ENCODE measurements at places on chromosomes 13 and 19. TPM values are rescaled to one million over a fixed set of nuclear protein-coding genes. Genes with fewer than 3 reads are reported as not detected.

IZUMO2 gene
- total RNA-seq = not detected

TYROBP gene
- total RNA-seq = 6.1 TPM

NLRP9 gene
- total RNA-seq = not detected

OR4F17 gene
- total RNA-seq = not detected

CGB1 gene
- total RNA-seq = not detected

GJB6 gene
- not detected for total RNA-seq

ZNF649 gene
- 4.8 TPM for total RNA-seq

FXYD1 gene
- 6.1 TPM for total RNA-seq

PROZ gene
- total RNA-seq = not detected

RASGRP4 gene
- 0.23 TPM for total RNA-seq

- no peaks in the 10 kb centered on the region for H3K4me1 ChIP-seq
- DNase-seq = no peak
- H3K4me3 ChIP-seq = no peak overlapping the region
- H3K27ac ChIP-seq = no peak overlapping the region
- no peaks in the 10 kb centered on the region for H3K36me3 ChIP-seq
These were observed 4.9 kb downstream of the SMAD9 start for GRCh38 chr13:36915106-36915505.

DNA sequence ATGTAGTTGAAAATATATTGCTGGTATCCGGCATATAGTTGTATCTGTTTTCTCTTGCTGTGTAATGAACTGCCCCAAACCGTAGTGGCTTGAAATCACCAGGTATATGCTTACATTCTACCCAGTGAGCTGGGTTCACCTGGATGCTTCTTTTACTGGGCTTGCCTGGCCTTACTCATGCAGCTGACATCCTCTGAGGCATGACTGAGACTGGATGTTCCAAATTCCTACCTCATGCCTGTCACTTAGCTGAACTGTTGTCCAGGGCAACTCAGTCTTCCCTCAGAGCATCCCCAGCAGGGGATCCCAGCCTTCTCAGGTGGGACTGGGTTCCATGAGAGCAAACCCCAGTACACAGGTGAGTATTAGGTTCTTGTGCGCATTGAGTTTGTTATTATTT, 66.8 kb downstream of the IFT88 start:
- no peaks in the 10 kb centered on the region for H3K27me3 ChIP-seq
- H3K4me3 ChIP-seq = no peak overlapping the region
- no peaks in the 10 kb centered on the region for H3K4me1 ChIP-seq
- no peaks in the 10 kb centered on the region for H3K36me3 ChIP-seq
- no peak for DNase-seq

DNA sequence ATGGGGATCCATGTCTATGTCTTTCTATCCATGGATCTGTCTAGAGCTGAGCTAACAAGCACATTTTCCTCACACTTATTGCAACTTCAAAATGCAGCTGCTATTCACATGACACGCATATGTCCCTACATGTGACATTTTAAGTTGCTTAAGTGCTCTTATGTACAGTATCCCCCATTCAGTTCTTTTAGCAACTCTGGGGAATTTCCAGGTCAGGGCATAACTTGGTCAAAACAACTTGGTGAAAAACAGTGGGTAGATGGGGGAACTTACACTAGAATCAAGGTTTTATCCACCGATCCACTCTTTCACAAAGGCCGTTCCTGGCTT, 73.0 kb downstream of the COL4A1 start:
- no peaks in the 10 kb centered on the region for H3K36me3 ChIP-seq
- no peaks in the 10 kb centered on the region for H3K27me3 ChIP-seq
- peaks cover 8% of the 10 kb centered on the region for H3K4me1 ChIP-seq
- DNase-seq = no peak

GRCh38 chr13:111640006-111640405, 319.6 kb downstream of the TEX29 start:
- no peaks in the 10 kb centered on the region for H3K27me3 ChIP-seq
- no peak overlapping the region for H3K4me3 ChIP-seq
- H3K36me3 ChIP-seq = no peaks in the 10 kb centered on the region

GRCh38 chr19:33422369-33423180, 49.1 kb downstream of the CEBPG start:
- H3K27ac ChIP-seq = no peak overlapping the region
- H3K4me3 ChIP-seq = no peak overlapping the region
- no peak for DNase-seq
- no peaks in the 10 kb centered on the region for H3K4me1 ChIP-seq
- H3K27me3 ChIP-seq = no peaks in the 10 kb centered on the region

- H3K4me1 ChIP-seq = peaks cover 3% of the 10 kb centered on the region
- no peaks in the 10 kb centered on the region for H3K27me3 ChIP-seq
- peak overlapping the region; percentile 24 for H3K4me3 ChIP-seq
- DNase-seq = peak; percentile 88
- no peak overlapping the region for H3K27ac ChIP-seq
These were observed 4.7 kb upstream of the MYBPC2 start for GRCh38 chr19:50427997-50428425.

DNA sequence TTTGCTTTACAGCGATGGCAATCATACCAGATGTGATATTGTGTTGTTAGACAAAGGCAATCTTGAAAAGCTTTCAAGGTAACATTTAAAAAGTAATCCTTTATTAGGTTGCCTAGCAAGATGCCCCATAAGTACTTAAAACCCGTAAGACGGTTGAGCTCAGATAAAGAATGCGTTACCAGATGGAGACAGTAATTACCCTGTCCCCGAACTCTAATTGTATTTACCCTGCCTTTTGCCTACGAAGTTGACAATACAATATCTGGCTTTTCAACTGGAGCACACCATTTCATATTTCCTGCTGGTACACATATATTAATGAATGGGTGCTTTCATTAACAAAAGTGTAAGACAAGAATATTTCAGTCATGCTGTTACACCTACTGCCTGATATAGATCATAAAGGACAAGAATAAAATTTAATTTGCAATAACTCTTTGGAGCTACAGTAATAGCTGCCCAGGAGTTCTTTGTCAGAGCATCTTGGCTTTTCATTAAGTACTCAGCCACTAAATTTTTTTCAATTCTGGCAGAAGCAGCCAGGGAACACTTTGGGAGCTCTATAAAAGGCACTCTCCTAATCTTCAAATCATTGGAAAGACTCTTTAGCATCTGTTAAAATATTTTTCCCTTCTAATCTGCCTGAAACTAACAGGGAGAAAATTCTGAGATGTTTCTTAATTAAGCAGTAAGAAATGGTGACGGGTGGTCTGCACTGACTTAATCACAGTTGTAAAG, 63.8 kb downstream of the DCT start:
- no peak for DNase-seq

DNA sequence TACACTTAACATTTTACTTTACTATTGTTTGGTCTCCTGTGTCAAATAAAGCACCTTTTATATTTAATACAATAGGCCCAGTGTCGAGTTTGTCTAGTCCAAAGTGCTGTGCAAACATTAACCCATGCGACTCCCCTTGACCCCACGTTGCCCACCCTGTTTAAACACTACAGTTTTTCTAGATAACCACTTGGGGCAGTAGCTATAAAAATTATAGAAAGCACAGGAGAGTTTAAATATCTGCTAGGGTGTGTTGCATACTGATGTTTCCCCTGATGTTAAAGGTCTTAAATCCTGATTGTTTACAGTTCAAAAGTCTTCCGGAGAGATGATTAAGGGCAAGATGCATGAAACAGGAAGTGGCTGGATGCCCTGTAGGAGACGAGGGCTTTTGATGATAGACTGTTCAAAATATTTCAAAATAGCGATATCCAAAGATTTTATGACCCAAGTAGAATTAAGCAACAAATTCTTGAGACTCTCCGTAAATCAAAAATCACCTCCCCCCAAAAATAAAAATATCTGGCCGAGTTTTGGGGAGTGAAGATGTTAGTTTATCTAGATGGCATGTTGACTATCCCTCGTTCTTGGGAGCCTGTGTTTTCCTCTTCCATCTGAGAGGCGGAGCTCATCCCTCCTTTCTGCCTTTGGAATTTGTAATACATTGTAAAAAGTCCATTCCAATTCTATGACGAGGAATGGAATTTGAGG, 167.1 kb downstream of the FGF9 start:
- H3K36me3 ChIP-seq = no peaks in the 10 kb centered on the region
- H3K27ac ChIP-seq = no peak overlapping the region
- no peak overlapping the region for H3K4me3 ChIP-seq
- H3K27me3 ChIP-seq = no peaks in the 10 kb centered on the region

DNA sequence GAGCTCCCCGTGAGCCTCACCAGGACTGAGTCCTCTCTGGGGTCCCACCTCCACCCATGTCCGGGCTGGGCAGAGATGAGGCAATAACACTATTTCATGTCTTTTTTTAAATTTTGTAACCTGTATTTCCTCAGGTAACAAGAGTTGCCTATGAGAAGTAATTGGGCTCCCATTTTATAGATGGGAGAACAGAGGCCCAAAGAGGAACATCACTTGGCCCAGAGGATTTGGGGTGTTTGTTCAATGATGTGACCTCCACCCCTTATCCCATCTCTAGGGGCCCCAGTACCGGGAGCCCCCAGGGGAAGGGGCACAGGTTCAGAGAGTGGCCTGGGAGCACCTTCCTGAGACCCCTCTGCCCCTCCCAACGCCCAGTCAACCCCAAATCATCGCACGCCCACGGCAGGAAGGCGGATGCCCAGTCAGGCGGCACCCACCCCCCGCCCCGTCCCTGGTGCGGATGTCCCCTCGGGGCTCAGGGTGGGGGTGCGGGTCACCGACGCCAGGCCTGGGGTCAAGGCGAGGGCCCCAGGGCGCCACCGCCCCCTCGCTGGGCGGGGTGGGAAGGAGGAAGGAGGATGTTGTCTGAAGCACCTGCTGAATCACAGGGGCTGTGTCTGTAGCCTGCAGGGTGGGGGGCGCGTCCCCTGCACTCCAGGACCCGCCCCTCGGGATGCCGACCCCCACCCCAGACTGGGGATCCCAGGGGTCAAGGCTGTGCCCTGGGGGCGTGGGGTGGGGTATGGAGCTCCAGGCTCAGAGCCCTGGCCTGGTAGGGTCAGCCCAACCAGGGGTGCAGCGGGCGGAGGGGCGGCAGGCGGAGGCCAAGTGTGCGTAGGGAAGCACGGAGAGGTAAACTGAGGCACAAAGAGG, 9.0 kb upstream of the CIRBP start:
- H3K27me3 ChIP-seq = no peaks in the 10 kb centered on the region
- DNase-seq = peak; percentile 76
- H3K4me3 ChIP-seq = peak overlapping the region; percentile 73
- peaks cover 15% of the 10 kb centered on the region for H3K4me1 ChIP-seq
- H3K27ac ChIP-seq = peak overlapping the region; percentile 96

DNA sequence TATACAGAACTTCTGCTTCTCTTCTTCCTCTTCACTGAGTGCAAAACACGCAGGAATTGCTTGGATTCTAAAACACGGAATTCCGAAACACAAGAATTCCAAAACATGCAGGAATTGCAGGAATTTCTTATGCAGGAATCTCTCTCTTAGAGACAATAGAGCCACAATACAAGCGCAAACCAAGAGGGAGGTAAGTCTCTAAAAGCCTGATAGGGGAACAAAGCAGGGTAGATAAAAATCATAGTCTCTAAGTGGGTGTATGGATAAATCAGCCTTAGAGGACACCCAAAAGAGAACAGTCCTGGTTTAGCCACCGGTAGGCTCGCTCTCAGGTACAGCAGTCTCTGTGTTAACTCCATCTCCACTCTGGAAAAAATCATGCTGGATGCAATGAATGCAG, 112.9 kb downstream of the LHFPL6 start:
- no peak for DNase-seq
- H3K4me3 ChIP-seq = no peak overlapping the region
- H3K27me3 ChIP-seq = no peaks in the 10 kb centered on the region

DNA sequence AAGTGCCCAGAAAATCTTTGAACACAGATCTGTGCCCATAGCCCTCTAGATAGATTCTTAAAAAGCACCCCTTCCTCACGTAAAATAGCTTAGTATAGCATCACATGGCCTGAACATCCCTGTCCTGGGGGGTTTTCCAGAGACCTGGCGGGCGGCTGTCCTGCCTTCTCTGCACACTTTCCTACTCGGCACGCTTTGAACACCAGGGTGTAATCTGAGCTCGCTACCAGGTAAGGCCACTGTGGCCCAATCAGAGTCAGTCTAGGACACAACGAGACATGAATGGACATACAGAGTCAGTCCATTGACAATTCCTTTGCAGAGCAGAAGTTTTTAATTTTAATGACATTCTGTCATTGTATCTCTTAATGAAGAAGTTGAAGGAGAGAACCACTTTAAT, 8.1 kb downstream of the CYP2A13 start:
- H3K4me1 ChIP-seq = no peaks in the 10 kb centered on the region
- no peak for DNase-seq
- no peaks in the 10 kb centered on the region for H3K36me3 ChIP-seq
- no peak overlapping the region for H3K27ac ChIP-seq
- no peaks in the 10 kb centered on the region for H3K27me3 ChIP-seq

GRCh38 chr19:7643031-7643415, 6.1 kb downstream of the STXBP2 start:
- no peaks in the 10 kb centered on the region for H3K36me3 ChIP-seq
- no peaks in the 10 kb centered on the region for H3K27me3 ChIP-seq
- H3K4me1 ChIP-seq = no peaks in the 10 kb centered on the region
- no peak for DNase-seq
- H3K27ac ChIP-seq = no peak overlapping the region

GRCh38 chr13:29578300-29579085, 17.0 kb downstream of the SLC7A1 start:
- H3K36me3 ChIP-seq = no peaks in the 10 kb centered on the region
- peaks cover 28% of the 10 kb centered on the region for H3K4me1 ChIP-seq
- DNase-seq = no peak
- no peak overlapping the region for H3K4me3 ChIP-seq
- peak overlapping the region; percentile 51 for H3K27ac ChIP-seq

DNA sequence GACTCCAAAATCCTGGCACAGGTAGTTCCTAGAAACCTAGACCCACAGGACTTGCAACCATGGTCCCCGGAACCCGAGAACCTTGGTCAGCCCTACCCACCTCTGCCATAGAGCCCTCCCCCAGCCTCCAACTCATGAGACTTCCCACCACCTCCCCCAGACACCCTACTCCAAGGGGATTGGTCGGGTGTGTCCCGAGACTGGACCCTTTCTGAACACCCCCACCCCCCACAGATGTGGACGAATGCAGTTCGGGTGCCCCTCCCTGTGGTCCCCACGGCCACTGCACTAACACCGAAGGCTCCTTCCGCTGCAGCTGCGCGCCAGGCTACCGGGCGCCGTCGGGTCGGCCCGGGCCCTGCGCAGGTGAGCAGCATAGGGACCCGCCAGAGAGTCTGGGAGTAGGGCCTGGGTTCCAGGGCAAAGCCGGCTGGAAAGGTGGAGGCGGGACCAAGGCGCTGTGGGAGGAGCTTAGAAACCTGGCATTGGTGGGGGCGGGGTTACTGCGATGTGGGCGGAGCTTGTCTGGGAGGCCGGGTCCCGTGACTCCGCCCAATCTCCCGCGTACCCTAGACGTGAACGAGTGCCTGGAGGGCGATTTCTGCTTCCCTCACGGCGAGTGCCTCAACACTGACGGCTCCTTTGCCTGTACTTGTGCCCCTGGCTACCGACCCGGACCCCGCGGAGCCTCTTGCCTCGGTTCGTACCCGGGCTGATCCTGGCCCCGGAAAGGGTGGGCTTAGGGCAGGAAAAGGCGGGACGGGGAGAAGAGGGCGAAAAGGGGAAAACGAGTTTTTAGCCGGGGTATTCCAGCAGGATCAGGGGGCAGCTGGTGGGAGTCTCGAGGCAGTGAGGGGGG, 11.9 kb downstream of the LTBP4 start:
- peak overlapping the region; percentile 39 for H3K4me3 ChIP-seq
- no peak overlapping the region for H3K27ac ChIP-seq
- peaks cover 5% of the 10 kb centered on the region for H3K4me1 ChIP-seq
- H3K27me3 ChIP-seq = no peaks in the 10 kb centered on the region
- DNase-seq = peak; percentile 74

- no peak overlapping the region for H3K27ac ChIP-seq
- no peaks in the 10 kb centered on the region for H3K36me3 ChIP-seq
- no peaks in the 10 kb centered on the region for H3K4me1 ChIP-seq
- no peak for DNase-seq
- no peak overlapping the region for H3K4me3 ChIP-seq
These were observed 184.2 kb downstream of the PTPRS start for GRCh38 chr19:5156231-5156986.

Measured in pancreas (tissue), 10 donors.